Stimulated activated CD8-positive, alpha-beta memory T cell treated with anti-CD3 and anti-CD28 coated beads, Interleukin-15, amount 100 ng/mL, for 24 hours (primary cell): ENCODE measurements at places on chromosomes 2 and 18.

- no peak for DNase-seq
These were observed 16.2 kb downstream of the ATIC start for GRCh38 chr2:215328066-215328465.

- DNase-seq = no peak
These were observed 105.7 kb upstream of the RPRM start for GRCh38 chr2:153584244-153584643.

DNA sequence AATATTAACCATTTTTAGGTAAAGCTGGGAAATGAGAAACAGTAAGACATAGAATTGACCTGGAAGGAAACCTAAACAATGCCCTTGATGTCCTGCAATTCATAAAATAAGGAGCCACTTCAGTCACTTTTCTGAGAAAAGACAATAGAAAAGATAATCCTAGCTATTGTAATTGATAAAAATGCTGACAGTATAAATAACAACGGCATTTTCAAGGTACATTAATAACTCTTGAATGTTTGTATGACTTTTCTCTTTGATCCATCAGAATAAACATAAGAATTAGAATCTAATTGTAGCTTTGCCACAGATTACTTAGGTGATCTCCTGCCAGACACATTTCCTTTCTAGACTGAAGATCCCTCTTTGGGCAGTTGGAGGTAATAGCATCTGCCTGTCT, 719.5 kb downstream of the SLC4A3 start:
- no peak for DNase-seq

DNA sequence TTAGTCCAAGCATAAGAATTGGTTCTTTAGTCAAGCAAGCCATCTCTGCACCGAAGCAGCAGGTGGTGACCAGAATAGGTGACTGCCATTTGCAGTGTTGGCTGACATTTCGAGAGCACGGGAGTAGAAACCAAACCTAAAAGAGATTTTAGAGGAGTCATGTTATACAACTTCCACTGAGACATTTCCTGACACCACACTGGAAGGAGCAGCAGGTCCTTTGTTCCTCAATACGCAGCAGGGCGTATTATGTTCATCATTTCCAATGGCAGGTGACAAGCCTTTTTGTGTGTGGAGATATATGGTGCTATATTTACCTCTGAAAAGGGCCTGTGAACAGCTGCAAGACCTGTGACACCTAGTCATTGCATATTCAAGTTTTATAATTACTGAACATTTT, 418.8 kb upstream of the NETO1 start:
- no peak for DNase-seq

DNA sequence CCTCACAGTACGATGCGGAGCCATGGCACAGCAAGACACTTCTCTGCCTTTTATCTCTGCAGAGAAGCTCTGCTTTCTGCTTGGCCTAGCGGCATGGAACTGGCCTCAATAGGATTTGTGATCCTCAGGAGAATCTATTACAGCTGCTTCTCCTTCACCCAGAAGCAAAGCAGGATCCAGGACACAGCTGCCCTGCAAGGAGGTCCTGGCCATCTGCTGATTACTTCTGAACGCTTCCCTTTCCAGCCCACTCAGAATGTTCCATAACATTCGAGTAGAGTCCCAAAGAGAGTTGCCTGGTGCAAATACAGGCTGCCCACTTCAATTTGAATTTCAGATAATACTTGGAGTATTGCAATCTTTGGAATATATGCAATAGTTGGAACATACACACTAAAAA, 29.2 kb upstream of the KCNS3 start:
- DNase-seq = no peak

- DNase-seq = no peak
These were observed 20.3 kb upstream of the KIDINS220 start for GRCh38 chr2:8857709-8858108.

- no peak for DNase-seq
These were observed 66.8 kb downstream of the CRACDL start for GRCh38 chr2:98869272-98869641.

GRCh38 chr2:160085662-160086061, 23.2 kb upstream of the PLA2R1 start:
- DNase-seq = no peak
